ENCODE measurements at places on chromosomes 4 and X.

- DNase-seq, result no peak
These were observed 1.7 kb upstream of the PRRG1 start for GRCh38 chrX:37347420-37347819.

DNA sequence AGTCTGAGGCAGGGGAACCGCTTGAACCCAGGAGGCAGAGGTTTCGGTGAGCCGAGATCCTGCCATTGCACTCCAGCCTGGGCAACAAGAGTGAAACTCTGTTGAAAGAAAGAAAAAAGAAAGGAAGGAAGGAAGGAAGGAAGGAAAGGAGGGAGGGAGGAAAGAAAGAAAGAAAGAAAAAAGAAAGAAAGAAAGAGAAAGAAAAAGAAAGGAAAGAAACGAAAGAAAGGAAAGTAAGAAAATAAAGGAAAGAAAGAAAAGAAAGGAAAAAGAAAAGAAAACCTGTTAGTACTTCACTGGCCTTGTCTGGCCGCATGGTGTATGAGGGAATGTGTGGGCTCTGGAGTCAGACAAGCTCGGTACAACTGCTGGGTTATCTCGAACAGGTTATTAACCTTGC, 20.8 kb upstream of the MAGEA1 start:
- no peak for DNase-seq

DNA sequence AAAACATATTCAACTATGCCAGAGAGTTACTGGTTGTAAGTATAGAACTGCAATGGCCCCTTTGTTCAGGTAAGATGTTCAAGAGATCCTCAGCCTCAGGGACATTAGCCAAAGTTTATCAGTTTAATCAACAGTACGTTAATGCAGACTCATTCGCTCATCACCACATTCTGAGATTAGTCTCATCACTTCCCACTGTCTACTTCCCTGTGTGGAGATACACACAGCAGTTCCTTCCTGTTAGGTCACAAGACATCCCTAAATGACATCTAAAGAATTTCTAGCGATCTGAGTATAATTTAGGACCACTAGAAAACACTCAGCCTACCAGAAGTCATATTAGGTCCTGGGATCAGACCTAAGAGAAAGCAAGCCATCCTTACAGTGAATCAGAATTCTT, 10.4 kb downstream of the SLC10A7 start:
- DNase-seq, result no peak

DNA sequence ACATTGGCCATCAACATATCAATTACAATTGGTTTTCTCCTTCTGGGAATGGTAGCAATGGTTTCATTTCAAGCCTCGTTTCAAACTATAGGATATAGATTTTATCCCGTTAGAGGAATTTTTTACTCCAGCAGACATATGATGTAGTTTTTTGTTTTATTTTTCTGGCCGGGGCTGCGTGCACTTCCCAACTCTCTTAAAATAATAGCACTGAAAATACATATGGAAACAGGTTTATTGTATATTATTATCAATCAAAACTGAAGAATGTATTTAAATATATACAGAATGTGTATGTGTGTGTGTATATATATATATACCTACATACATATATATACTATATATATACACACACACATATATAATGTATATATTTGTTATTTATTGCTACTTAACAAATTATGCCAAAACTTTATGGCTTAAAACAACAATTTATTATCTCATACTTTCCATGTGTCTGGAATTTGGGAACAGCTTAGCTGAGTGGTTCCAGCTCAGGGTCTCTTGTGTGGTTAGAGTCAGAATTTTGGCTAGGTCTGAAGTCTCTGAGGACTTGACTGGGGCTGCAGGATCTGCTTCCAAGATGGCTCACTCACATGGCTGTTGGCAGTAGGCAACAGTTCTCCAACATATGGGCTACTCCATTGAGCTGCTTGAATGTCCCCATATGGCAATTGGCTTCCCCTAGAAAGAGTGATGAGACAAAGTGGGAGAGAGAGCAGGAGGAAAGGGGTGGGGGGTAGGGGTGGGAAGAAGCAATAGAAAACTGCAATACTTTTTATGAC, 314.1 kb downstream of the PPP1R2C start:
- no peak for DNase-seq

All from DND-41 (cell line).